ENCODE measurements at places on chromosomes 6 and 20.

- DNase-seq, result no peak
These were observed 247.9 kb upstream of the SLC35B3 start for GRCh38 chr6:8683204-8683603.

- DNase-seq, result no peak
These were observed 2.8 kb downstream of the SIRPA start for GRCh38 chr20:1897965-1898464.

DNA sequence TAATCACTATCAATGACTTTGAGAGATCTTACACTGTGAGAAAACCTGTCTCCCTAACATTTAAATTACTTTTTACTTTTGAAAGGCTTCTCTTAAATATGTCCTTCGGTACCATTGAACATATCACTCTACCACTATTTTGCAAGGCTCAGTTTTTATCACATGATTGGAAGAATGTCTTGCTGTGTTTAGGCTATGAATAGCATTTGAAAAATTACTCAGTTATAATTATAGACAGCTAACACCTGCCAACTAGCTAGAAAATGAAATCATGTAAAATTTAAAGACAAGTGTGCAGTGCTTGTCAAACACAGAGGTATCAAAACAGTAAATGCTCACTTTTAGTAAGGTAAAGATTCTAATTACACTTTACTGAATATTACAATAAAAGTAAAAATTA is 11.0 kb downstream of the SESN1 start:
- no peak for DNase-seq

DNA sequence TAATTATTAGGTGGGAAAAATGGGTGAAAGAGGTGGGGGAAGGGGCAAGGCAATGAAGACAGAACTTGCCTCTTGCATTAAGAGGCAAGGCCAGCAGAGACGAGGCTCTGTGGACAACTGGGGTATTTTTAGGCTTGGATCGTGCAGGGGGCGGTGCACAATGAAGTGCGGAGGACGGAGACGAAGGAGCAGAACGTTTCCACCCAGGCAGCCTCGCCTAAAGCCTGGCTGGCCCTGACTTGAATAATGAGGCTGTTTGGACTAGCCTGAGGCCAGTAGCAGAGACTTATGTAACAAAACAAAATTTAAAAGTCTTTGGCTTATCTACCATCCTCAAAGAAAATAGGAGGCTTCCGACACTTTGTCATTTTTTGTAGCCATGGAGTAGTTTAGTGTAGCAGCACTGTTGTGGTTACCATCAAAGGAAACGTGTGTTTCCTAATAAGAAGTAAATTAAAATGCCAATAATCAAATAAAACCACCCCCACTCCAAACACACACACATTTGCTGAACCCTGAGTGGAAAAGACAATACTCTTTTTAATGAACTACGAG is 370.0 kb upstream of the CNR1 start:
- DNase-seq, result no peak

DNA sequence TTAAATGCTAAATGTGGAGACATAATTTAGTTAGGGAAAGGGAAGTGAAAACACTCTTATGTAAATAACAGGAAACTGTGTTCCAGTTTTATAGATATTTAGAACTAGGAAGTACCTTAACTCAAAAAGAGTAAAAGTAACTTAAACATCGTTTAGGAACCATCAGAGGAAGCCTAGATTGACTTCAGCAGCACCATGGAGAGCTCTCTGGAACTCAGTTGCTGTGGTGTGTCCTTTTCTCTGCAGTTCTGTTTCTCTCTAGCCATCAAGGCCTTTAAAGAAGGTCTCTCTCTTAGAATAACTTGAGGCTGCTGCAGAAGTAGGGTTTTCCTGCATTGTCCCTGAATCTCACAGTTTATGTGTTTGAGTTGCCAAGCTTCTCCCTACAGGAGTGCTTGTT is 26.9 kb downstream of the CLVS2 start:
- no peak for DNase-seq

- no peak for DNase-seq
These were observed 717.6 kb upstream of the MAP3K7 start for GRCh38 chr6:91304521-91304920.

- DNase-seq, result peak; percentile 91
These were observed 59.9 kb downstream of the EYA2 start for GRCh38 chr20:46954490-46955038.

- no peak for DNase-seq
These were observed 6.7 kb downstream of the MYO6 start for GRCh38 chr6:75755704-75756103.

Data from HCEC 1CT (cell line).